Fibroblast of villous mesenchyme (primary cell): ENCODE measurements at places on chromosomes 7 and 10. TPM values are rescaled to one million over a fixed set of nuclear protein-coding genes. Genes with fewer than 3 reads are reported as not detected.

DNA sequence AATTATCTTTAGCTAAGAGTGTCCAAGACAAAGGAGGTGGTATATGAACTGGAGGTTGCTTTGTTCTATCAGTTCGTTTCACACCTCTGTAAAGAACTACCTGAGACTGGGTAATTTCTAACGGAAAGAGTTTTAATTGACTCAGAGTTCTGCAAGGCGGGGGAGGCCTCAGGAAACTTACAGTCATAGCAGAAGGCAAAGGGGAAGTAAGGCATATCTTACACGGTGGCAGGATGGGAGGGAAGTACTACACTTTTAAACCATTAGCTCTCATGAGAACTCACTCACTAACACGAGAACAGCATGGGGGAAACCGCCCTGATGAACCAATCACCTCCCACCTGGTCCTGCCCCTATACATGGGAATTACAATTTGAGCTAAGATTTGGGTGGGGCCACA is 1202.3 kb upstream of the LRRTM3 start:
- DNase-seq, result no peak

- no peak for DNase-seq
These were observed 920.1 kb upstream of the LRRN3 start for GRCh38 chr7:110170841-110171240.

- no peak for DNase-seq
These were observed 111.2 kb upstream of the KIF5B start for GRCh38 chr10:32167450-32167849.

Gene ZNF365
- 6.1 and 8.2 TPM in 2 replicates for total RNA-seq

DNA sequence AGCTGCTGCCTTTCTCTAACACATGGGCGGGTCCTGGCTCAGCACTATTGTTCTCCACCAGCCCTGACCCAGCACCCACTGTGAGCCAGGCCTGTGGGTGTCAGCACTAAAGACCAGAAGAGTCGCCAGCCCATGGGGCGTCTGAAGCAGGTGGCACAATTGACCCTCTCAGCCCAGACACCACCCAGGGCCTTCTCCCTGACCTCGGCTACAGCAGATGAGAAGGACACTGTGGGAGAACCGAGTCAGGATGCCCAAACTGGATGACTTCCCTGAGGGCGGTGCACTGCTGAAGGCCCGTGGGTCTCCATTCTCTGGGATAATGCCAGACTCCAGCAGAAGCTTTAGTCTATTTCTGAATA is 97.0 kb downstream of the MKI67 start:
- no peak for DNase-seq

- DNase-seq, result no peak
These were observed 31.0 kb upstream of the ARID5B start for GRCh38 chr10:61870526-61870895.

DNA sequence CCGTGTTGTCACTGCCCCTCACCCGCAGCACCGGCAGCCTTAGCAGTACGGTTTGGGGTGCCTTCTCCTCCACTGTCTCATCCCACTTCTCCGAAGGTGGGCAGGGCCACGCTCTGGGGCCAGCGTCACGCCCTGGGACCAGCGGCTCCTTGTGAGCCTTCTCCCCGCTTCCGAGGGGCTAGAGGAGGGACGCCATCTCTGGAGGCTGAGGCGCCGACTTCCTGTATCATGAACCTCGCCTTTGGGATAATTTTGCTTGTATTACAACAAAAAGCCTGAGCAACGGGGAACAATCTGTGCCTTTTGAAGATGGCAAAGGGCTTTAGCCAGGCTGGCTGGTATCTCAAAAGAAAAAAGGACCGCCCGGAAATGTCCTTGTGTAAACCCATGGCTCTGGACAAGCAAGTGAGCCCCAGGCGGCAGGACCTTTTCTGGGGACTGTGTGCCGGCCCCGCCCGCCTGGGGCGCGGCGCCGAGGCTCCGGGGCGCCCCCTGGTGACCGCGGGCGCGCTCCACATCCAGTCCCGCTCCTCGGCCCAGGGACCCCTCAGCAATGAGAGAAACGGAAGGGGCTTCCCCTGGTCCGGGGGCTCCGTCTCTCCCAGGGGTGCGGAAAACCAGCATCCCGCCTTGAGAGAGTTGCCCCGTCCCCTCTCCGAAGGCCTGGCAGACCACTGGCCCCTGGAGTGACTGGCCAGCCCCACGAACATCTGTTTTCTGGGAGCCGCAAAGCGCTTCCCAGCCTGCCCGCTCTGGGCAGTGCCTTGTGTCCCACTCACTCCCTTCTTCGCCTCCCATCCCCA is 3.8 kb downstream of the DEPP1 start:
- DNase-seq, result peak; percentile 59
